ENCODE measurements at places on chromosomes 4 and X. TPM values are rescaled to one million over a fixed set of nuclear protein-coding genes. Genes with fewer than 3 reads are reported as not detected.

CXCL11 gene
- polyA plus RNA-seq, result not detected

CYBB gene
- polyA plus RNA-seq, result not detected

HTR2C gene
- not detected for polyA plus RNA-seq

TMEM144 gene
- 0.65 TPM for polyA plus RNA-seq

NEXMIF gene
- polyA plus RNA-seq, result under 0.01 TPM

MTM1 gene
- polyA plus RNA-seq, result 2.6 TPM

TEX13B gene
- polyA plus RNA-seq, result not detected

PRKG2 gene
- 0.16 TPM for polyA plus RNA-seq

MAGEB17 gene
- not detected for polyA plus RNA-seq

HSD17B13 gene
- 0.07 TPM for polyA plus RNA-seq

TMSB15A gene
- 6.3 TPM for polyA plus RNA-seq

UBA6 gene
- polyA plus RNA-seq, result 67.9 TPM

- DNase-seq, result no peak
These were observed 63.8 kb downstream of the PRDM5 start for GRCh38 chr4:120858776-120859175.

- no peak for DNase-seq
These were observed 95.9 kb downstream of the PDS5A start for GRCh38 chr4:39881789-39882188.

GRCh38 chr4:171378323-171378722 is 434.9 kb upstream of the GALNTL6 start:
- DNase-seq, result no peak

DNA sequence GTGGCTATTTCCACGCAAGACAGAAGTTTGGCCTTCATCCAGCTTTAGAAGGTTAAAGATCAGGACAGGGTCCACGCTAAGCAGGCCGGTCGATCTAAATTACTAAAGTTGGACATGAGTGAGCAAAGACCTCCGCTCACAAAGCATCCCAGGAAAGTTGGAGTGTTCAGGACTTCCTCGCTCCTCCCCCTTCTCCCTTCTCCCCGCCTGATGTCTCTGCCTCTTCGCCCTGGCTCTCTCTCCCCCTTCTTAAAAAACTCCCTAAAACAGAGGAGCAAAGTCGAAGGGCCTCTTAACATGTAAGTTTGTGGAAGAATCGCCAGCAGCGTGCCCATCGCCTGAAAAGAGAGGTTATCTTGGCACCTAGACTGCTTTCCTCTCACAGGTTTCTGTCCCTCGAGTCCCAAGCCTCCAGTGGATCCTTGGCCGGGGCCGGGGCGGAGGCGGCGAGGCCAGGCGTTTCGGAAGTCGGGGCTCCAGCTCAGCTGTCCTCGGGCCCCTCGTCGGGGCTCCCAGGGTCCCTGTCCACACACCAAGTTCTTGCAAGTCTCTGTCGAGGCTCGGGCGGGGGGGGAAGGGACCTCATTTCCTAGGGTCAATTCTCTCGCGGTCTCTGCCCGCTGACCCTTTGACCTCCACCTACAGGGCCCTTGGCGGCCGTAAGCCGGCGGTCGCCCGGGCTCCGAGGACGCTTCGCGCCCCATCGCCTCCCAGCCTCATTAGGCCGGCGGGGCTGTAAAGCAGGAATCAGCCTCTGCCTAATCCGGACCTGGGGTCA is 7.6 kb downstream of the ZIC3 start:
- no peak for DNase-seq

GRCh38 chr4:68147079-68147478 is 17.4 kb upstream of the TMPRSS11F start:
- DNase-seq, result no peak

- no peak for DNase-seq
These were observed 311.6 kb downstream of the PDGFC start for GRCh38 chr4:156659983-156660382.

- no peak for DNase-seq
These were observed 73.2 kb upstream of the NKX1-1 start for GRCh38 chr4:1479454-1479853.

- DNase-seq, result no peak
These were observed 1453.3 kb downstream of the PCDH18 start for GRCh38 chr4:136078976-136079375.

- no peak for DNase-seq
These were observed 1052.5 kb upstream of the LCORL start for GRCh38 chr4:19074036-19074435.

- DNase-seq, result no peak
These were observed 192.6 kb upstream of the FAM241A start for GRCh38 chr4:111952688-111953087.

DNA sequence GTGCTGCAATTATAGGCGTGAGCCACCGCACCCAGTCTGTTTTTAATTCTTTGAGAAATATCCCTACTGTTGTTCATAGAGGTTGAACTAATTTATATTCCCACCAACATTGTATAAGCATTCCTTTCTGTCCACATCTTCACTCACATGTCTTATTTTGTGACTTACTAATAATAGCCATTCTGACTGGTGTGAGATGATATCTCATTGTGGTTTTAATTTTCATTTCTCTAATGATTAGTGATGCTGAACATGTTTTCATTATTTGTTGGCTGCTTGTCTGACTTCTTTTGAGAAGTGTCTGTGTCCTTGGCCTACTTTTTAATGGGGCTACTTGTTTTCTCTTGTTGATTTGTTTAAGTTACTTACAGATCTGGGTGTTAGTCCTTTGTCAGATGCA is 310.9 kb upstream of the MAOA start:
- no peak for DNase-seq

- no peak for DNase-seq
These were observed 1.9 kb upstream of the PPP3CA start for GRCh38 chr4:101348995-101349800.

- no peak for DNase-seq
These were observed 385.6 kb upstream of the NR3C2 start for GRCh38 chr4:148827781-148828180.

GRCh38 chrX:153494061-153494460 is 719 bp upstream of the BGN start:
- no peak for DNase-seq

GRCh38 chrX:153791104-153791852 is 2.9 kb downstream of the IDH3G start:
- DNase-seq, result no peak

GRCh38 chrX:116290359-116290758 is 119.8 kb downstream of the AGTR2 start:
- DNase-seq, result no peak

DNA sequence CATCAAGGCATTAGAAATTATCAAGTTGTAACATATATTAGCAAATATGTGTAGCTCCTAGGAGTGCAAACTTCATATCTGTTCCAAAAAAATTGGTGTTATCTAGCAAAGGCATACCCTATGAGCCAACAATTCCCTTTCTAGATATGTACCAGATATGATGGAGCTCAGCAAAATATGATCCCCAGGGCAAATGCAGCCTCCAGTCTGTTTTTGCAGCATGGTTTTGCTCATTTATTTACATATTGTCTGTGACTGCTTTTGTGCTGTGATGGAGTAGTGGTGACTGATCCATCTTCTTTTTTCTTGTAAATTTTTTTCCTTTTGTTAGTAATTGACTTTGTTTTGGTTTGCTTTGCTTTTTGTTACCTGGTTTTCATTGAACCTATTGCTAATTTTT is 41.0 kb downstream of the CEP135 start:
- DNase-seq, result no peak

DNA sequence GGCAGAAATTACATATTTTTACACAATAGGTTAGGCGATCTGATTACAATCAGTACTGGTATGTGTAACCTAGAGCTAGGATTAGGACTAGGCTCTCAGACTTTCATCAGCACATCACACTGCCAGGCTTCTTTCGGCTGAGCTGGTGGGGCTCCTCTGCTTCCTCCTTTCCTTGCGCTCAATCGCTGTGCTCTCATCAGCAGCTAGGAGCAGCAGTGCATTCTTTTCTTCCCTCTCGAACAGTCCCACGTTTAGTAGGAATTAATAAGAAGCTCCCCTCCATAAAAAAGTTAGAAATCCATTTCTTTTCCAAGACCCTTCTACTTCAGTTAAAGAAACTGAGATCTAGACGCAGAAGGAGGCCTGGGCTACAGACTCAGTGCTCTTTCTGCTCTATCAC is 350.4 kb downstream of the SPRY1 start:
- no peak for DNase-seq

GRCh38 chr4:147173797-147174432 is 228.3 kb upstream of the TTC29 start:
- no peak for DNase-seq

DNA sequence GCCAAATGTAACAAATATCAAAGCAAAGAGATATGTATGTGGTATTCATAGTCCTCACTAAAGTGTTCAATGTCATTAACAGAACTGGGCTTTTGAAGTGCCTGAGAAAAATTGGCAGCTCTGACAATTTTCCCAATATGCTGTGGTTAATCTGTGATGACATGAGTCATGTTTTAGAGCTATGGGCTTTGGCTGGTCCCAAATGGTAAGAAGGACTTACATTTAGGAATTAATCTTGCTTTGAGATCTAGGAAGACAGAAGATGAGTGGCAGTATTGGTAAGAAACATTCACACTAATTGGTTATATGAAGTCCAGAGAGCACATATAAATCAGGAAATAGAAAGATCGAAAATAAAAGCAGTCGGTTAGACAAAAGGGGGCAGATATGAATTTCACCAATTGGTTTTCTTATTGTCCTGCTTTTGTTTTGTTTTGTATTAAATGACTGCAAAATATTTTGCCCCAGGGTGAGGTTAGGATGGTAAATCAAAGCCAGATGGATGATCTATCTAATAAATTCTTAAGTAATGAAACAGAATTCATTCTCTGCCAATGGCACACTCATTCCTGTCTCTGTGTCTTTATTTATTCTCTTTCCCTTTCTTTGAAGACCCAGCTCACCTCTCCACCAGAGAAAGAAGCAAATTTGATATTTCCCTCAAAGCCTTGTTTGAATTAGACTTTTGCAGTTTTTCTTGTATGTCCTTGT is 993.1 kb downstream of the RPA4 start:
- DNase-seq, result peak; percentile 20

- DNase-seq, result no peak
These were observed 19.9 kb upstream of the CLDN34 start for GRCh38 chrX:9947131-9947794.

- no peak for DNase-seq
These were observed 16.9 kb upstream of the CEP135 start for GRCh38 chr4:55931833-55932232.

- no peak for DNase-seq
These were observed 217.6 kb upstream of the TTC29 start for GRCh38 chr4:147163311-147163710.

DNA sequence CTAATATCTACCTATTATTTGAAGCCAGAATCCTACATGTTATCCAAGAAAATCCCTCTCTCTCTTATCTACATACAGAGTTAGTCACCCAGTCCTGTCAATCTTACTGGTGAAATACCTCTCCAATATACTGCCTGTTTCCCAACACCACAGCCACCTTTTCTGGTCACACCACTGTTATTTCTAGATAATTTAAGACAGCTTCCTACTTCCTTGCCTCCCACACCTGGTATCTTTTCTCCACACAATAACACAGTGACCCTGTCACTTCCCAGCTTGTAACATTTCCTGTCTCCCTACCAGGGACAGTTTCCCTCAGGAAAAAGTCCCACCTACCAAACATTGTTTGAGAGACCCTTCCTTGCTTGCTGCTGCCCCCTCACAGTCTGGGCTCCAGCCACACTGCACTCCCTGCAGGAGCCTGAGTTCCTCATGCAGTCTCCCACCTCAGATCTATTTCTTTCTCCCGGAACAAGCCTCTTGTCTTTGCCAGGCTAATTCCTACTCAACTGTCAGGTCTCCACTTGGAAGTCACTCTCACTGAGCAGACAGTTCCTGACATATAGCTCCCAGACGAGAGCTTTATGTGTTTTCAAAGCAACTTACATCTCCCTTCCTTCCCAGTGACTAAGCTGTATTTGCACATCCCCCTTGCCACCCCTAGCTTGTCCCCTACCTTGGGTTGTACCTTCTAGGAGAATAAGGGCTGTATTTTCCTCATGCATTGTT is 73.6 kb upstream of the QRFPR start:
- no peak for DNase-seq

DNA sequence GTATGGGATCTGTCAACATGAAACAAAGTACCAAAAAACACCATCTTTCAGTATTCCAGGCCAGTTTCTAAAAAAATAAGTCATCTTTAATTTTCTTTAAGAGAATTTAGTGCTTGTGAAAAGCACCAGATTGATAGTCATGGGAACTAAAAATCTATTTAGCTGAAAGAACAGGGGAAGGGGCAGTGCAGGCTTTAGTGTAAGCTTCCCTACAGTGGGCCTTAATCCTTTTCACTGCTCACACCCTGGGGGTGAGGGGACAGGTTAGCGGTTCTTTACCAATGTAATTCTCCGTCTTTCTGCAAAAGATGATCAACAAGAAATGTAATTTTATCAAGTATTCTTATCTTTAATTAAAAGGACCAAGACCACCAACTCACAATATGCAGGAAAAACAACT is 47.1 kb downstream of the CHIC2 start:
- no peak for DNase-seq

DNA sequence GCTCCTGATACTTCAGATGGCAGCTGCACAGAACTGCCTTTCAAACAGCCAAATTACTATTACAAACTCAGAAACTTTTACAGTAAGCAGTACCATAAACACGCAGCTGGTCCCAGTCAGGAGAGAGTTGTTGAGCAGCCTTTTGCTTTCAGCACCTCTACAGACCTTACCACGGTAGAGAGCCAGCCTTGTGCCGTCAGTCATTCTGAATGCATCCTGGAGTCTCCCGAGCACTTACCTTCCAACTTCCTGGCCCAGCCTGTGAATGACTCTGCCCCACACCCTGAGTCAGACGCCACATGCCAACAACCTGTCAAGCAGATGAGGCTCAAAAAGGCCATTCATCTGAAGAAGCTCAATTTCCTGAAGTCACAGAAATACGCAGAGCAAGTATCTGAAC is 12.4 kb downstream of the ZBTB49 start:
- no peak for DNase-seq
